ENCODE measurements at places on chromosomes 7 and 10. TPM values are rescaled to one million over a fixed set of nuclear protein-coding genes. Genes with fewer than 3 reads are reported as not detected.

DNA sequence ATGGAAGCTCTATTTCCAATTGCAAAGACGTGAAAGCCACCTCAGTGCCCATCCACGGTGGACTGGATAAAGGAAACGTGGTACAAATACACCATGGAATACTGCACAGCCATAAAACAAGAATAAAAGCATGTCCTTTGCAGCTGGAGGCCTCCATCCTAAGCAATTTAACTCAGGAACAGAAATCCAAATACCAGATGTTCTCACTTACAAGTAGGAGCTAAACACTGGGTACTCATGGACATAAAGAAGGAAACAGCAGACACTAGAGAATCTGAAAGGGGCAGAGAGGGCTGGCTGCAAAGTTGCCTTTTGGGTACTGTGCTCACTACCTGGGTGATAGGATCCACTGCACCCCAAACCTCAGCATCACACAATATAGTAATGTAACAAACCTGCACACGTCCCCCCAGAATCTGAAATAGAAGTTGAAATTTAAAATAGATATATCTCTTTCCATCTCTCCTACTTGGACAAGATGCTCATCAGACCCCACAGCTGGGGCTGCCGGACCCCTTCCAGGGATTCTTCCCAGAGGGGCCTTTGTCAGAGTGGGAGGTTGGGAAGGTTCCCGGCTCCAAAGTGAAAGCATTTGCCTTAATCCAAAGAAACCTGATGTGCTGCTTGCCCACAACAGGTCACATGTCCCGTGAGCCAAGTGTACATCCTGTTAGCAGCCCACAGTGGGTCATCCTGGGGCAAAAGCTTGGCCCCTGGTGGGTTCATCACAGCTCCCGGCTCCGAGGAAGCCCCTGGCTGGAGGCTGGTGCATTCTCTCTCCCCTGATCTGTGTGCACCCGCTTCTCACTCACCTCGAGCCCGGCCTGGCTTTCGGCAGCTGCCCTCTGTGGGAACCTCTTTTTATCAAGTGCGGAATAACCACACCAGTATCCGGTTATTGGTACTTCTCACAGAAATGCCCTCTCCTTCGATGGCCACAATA, 172.3 kb upstream of the PPP2R2D start:
- no peak overlapping the region for H3K4me3 ChIP-seq
- no peaks in the 10 kb centered on the region for H3K27me3 ChIP-seq
- no peak overlapping the region for H3K27ac ChIP-seq
- no peaks in the 10 kb centered on the region for H3K36me3 ChIP-seq
- no peaks in the 10 kb centered on the region for H3K4me1 ChIP-seq

- no peak overlapping the region for H3K27ac ChIP-seq
- H3K4me3 ChIP-seq: no peak overlapping the region
- H3K36me3 ChIP-seq: no peaks in the 10 kb centered on the region
These were observed 12.2 kb downstream of the VSIR start for GRCh38 chr10:71761105-71761511.

- no peaks in the 10 kb centered on the region for H3K4me1 ChIP-seq
- DNase-seq: no peak
- H3K4me3 ChIP-seq: no peak overlapping the region
- no peaks in the 10 kb centered on the region for H3K36me3 ChIP-seq
- no peaks in the 10 kb centered on the region for H3K27me3 ChIP-seq
These were observed 4.3 kb upstream of the CHCHD2 start for GRCh38 chr7:56110611-56111010.

DNA sequence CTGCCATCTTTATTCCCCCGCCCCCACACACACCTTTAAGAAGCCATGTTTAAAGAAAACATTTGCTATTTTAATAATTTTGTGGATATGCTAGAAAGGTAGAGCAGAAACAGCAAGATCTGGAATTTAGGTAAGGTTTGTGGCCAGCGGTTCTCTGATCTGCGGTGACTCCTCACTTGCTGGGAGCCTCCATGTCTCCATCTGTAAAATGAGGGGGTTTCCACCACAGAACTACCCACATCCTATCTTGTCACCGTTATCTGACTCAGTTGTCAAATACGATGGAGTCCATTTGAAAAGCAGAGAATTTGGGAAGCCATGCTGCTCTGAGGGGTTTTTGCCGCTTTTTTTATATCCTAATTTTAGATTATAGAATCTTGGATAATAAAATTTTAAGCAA, 23.3 kb downstream of the MACC1 start:
- H3K4me3 ChIP-seq: no peak overlapping the region
- no peak for DNase-seq
- H3K4me1 ChIP-seq: no peaks in the 10 kb centered on the region
- H3K36me3 ChIP-seq: no peaks in the 10 kb centered on the region
- H3K27me3 ChIP-seq: no peaks in the 10 kb centered on the region
- no peak overlapping the region for H3K27ac ChIP-seq

- H3K27ac ChIP-seq: no peak overlapping the region
- peaks cover 5% of the 10 kb centered on the region for H3K4me1 ChIP-seq
- H3K36me3 ChIP-seq: no peaks in the 10 kb centered on the region
- no peak for DNase-seq
- H3K4me3 ChIP-seq: no peak overlapping the region
These were observed 11.1 kb upstream of the LRRC27 start for GRCh38 chr10:132320654-132321469.

The H2BK1 gene
- not detected for total RNA-seq

The MXI1 gene
- total RNA-seq: 8.5 TPM

The AS3MT gene
- total RNA-seq: not detected

The NPY gene
- not detected for total RNA-seq

The ACBD7 gene
- 2.8 TPM for total RNA-seq

The NSUN5 gene
- 6.8 TPM for total RNA-seq

The TRIM4 gene
- total RNA-seq: 19.1 TPM
